ENCODE measurements at places on chromosomes 7 and 10. TPM values are rescaled to one million over a fixed set of nuclear protein-coding genes. Genes with fewer than 3 reads are reported as not detected.

The AKAP9 gene
- 44.1 TPM for total RNA-seq

The PLEKHA8 gene
- 3.9 TPM for total RNA-seq

The PON1 gene
- total RNA-seq = not detected

The FAM25G gene
- not detected for total RNA-seq

The HMX3 gene
- not detected for total RNA-seq

The IFIT1 gene
- 36.0 TPM for total RNA-seq

The PAPOLB gene
- total RNA-seq = 0.08 TPM

The CHRM2 gene
- total RNA-seq = 70.4 TPM

The TFEC gene
- total RNA-seq = 1.6 TPM

The NODAL gene
- total RNA-seq = not detected

The CDNF gene
- total RNA-seq = 1.9 TPM

The GBF1 gene
- 44.0 TPM for total RNA-seq

- DNase-seq = no peak
Measured at GRCh38 chr10:92342796-92343195, 51.8 kb downstream of the MARCHF5 start.

DNA sequence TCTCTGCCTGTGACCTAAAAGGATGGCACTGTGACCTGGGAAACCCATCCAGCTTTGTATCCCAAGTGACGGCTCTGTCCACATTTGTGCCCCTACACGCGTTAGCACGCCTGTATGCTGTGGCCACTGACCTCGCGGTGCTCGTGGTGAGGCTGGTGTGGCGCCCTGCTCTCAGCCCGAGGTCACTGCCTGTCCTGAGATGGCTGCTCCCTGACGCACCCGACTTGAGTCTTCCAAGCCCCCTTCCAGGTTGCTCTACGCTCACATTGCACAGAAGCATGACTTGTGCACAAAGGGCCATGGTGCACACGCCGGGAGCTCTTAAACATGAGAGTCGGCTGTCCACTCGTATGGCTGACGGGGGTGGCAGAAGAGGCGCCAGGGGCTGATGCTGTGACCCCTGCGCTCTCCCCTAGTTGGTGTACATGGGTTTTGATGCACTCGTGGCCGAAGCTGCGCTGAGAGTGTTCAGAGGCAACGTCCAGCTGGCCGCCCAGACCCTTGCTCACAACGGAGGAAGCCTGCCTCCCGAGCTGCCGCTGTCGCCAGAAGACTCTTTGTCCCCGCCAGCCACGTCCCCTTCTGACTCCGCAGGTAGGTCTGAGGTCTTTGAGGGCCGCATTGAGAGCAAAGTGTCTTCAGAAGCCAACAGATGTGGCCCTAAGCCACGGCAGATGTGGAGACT lies 33.5 kb downstream of the WDR86 start:
- DNase-seq = no peak

DNA sequence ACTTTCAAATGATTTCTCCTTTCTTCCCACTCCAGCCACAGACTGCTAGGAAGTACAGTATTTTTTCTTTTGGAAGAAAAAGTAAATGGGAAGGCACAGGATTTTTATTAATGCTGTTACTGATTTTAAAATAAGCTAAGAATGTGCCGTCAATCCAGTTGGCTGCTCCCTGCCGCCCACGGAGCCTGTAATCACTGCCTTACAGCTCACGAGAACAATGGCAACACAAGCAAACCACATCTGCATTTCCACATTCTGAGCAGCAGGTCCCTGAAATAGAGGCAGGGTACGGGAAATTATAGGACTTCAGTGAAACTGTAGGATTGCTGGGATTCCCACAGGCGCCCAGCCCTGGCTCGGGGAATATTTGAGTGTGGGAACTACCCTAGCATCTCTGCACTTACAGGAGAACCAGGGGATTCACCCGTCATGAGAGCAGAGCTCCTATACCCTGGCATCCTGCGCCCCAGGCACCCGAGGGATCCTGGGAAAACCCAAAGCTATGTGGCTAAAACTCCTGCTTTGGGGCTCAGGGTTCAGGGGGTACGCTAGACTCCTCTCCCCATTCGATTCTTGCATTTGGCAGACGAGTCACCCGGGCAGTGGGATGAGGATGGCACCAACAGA lies 72.9 kb upstream of the TNS3 start:
- DNase-seq = no peak

GRCh38 chr7:111364413-111364812 lies 197.9 kb downstream of the IMMP2L start:
- DNase-seq = no peak

- no peak for DNase-seq
Measured at GRCh38 chr7:132117636-132118035, 458.6 kb downstream of the PLXNA4 start.

- DNase-seq = no peak
Measured at GRCh38 chr7:93160410-93160809, 12.2 kb upstream of the SAMD9L start.

- no peak for DNase-seq
Measured at GRCh38 chr7:154929006-154929726, 73.8 kb downstream of the PAXIP1 start.

GRCh38 chr7:20220293-20220761 lies 3.1 kb upstream of the MACC1 start:
- DNase-seq = no peak

GRCh38 chr7:80453699-80454340 lies 58.0 kb downstream of the GNAT3 start:
- DNase-seq = no peak

- DNase-seq = no peak
Measured at GRCh38 chr7:88203401-88203800, 16.4 kb downstream of the SRI start.

- peak; percentile 90 for DNase-seq
Measured at GRCh38 chr10:103350517-103351260, at the start of gene PCGF6. Gene PCGF6, minus strand, starts transcription at chr10:103351140. Its CDS starts 74 bp downstream, at chr10:103351066.

- no peak for DNase-seq
Measured at GRCh38 chr10:13515467-13515866, 13.3 kb downstream of the BEND7 start.

DNA sequence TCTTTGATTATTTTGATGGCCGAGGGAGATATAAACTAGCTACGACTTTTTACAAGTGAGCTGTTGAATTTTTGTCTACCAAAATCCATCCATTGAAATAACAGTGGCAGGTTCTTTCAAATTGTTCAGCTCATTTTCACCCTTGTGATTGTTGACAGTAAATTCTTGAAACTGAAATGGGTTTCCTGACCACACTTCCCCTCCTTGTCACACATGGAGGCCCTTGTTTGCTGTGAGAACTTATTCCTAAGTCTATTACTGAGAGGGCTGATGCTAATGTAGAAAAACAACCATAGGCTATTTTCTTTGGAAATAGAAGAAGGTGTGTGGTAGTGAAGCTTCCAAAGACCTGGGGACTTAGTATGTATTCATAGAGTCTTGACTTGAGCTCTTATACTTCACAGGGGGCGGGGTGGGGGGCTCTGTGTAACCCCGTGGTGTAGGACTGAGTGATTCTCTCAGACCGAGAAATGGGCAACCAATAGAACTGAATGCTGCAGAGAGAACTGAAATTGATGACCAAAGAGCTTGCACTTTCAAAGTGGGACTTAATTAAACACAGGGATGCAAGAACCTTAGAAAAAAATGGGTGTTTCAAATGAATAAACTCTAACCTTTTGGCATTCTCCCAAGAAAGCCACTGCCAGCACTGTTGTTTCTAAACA lies 718.9 kb downstream of the CCSER2 start:
- no peak for DNase-seq

DNA sequence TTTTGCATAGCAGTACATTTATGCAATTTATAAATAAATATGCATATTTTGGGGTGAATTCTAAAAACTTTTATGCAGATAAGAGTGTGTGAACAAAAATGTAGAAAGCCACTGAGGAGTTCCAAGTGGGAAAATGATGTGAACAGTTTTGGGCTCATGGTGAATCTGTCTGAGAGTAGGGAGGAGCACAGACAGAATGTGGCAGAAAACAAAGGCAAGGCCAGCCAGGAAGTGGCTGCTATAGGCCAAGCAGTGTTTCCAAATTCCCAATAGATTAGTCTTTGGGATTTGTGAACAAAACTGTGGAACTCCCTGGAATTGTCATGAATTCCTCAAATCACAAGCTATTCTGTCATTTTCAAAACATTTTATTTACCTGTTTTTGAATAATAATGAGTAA lies 73.6 kb upstream of the AMPH start:
- no peak for DNase-seq

GRCh38 chr7:158351051-158351450 lies 236.6 kb downstream of the PTPRN2 start:
- no peak for DNase-seq

- no peak for DNase-seq
Measured at GRCh38 chr10:4285121-4285520, 500.1 kb upstream of the KLF6 start.

- DNase-seq = no peak
Measured at GRCh38 chr7:45937301-45937700, 16.2 kb upstream of the IGFBP3 start.

GRCh38 chr7:36723951-36724664 lies at the start of gene AOAH:
Gene AOAH, minus strand, starts transcription at chr7:36724494. Its CDS starts 346 bp downstream, at chr7:36724148.
- peak; percentile 84 for DNase-seq
